ENCODE measurements at places on chromosomes 5 and 9.

DNA sequence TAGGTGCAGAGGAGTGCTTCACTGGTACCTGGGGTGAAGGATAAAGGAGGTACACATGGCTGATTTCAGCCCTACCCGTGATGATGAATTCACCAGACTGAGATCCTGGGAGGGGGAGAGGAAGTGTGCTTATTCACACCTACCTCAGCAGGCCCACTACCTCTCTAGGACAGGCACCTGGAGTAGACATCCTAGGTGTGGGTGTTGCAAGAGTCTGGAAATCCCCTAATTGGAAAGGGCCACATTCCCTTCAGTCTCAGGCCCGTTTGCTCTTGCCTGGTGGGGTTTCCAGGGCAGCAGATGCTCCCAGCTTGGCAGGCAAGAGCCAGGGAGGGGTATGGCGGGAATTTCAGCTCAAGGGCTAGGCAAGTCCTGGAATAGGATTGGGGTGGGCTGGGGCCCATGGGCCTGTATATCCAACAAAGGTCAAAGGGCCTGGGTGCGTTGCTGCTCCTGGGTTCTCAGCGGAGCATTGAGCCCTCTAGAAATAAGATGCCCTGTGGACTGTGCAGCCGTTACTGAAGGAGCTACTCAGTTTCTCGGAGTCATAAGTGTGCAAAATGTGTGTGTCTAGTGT, 5.8 kb upstream of the CCL21 start:
- no peak for DNase-seq

DNA sequence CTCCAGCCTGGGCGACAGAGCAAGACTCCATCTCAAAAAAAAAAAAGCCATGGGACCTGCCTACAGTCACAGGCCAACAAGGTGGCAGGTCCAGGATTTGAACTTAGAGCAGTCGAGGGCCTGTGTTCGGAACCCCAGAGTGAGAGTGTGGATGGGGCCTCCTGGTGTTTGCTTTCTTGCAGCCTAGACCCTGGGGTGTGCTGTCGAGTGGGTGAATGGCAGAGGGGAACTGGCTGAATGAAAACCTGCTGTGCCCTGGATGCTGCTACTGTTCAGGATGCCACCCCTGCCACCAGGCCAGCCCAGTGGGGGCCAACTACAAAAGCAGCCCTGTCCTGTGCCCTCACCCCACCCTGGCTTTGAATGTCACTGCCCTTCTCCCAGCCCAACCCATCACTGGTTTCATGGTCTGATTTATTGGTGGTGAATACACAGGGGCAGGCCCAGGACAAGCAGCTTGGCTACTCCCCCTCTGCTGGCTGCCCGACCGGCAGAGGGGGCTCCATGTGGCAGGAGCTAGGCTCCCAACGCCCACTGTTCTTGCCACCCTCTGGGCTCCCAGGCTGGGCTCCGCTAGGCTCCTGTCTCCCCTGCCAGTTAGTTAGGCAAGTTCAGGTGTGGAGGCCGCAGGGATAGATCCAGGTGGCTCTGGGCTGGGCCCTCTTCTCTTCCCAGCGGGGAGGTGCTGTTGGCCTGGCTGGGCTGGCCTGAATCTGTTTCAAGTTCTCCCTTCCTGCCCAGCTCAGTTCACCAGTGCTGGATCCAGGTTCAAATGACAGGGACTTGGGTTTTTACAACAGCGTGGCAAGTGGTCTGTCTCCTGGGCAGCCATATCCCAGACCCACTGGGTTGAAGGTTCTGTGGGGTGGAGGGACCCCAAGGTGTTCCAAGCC, 12.2 kb downstream of the FPGS start:
- DNase-seq, result no peak

- DNase-seq, result no peak
These were observed 15.2 kb upstream of the SLC36A1 start for GRCh38 chr5:151432210-151432609.

GRCh38 chr5:60494635-60495034, 205.3 kb downstream of the DEPDC1B start:
- no peak for DNase-seq

- no peak for DNase-seq
These were observed 93.0 kb upstream of the DAB2 start for GRCh38 chr5:39517800-39518199.

GRCh38 chr9:97906236-97906831, 16.0 kb downstream of the TRMO start:
- no peak for DNase-seq

DNA sequence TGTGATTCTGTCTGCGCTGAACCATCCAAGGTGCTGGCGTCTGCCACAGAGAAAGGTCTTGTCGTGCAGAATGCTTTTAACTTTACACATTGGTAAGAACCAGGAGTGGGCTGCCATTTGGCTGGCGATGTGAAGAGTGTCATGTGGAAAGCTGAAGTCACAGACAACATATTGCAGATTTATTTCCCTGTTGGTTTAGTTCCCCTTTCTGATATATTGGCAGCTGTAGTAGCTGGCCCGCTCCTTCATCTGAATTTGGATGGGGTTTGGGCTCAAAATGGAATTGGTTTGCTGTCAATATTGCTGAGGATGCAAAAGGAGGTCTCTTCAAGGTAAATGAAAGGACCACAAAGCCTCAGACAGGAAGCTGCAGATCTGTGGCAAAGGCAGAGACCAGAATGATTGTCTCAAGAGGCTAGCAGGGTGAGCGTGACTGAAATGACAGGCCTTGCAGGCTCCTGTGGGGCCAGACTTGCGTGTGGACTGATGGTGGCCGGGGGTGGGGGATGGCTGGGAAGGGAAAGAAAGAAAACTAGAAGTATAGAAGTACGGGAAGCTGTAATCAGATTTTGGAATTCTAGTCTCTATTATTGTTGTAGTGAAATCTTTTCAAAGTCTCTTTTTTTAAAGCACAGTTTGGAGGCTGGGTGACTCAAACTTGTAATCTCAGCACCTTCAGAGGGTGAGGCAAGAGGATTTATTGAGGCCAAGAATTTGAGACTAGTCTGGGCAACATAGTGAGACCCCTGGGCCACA, 25.1 kb upstream of the CD180 start:
- peak; percentile 24 for DNase-seq

- DNase-seq, result no peak
These were observed 178.8 kb downstream of the TRIO start for GRCh38 chr5:14321936-14322335.

- no peak for DNase-seq
These were observed 303.4 kb upstream of the ATP10B start for GRCh38 chr5:161155451-161155850.

DNA sequence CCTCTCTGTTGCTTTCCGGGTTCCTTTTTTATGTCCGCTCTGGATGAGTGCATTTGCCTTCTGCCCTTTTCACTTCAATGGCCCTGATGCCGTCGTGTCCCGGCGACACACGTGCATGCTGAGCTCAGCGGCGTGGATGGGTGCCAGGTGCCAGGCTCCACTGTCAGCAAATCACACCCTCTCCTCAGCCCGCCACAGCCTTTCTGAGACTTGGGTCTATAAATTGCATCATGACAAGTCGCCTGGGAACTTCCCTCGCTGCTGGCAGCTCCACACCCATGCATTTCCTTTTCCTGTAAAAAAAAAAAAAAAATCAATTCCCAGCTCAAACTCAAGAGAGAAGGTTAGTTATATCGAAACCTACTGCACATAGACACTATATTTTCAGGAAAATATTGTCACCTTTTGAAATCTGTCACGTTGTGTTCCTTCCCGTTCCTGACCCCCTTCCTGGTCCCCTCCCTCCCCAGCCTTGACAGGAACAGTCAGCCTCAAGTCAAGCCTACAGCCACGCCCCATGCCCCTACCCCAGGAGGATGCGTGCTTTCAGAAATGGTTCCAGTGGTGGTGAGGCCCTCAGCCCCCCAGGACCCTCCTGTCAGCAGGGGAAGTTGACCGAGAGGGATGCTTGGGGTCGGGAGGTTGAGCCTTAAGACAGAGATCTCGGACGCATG, 110.3 kb upstream of the PTCH1 start:
- no peak for DNase-seq

- no peak for DNase-seq
These were observed 72.7 kb upstream of the NEURL1B start for GRCh38 chr5:172568308-172568910.

DNA sequence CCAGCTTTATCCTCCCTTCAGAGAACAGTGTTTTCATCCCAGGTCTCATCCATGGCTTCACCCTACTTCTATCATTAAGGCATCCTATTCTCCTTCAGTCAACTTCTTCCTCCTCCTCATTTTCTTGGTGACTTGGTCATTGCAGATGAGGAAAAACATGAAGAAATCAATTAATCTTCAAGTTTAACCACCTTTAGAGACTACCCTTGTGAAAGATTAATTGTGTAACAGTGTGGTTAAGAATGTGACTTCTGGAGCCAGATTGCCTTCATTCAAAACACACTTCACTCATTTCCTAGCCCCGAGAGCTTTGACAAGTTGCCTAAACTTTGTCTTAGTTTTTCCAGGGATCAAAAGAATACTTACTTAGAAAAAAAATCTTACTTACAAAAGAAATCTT, 110.0 kb downstream of the STK32A start:
- DNase-seq, result no peak

GRCh38 chr5:168609806-168610482, 30.8 kb upstream of the PANK3 start:
- no peak for DNase-seq

DNA sequence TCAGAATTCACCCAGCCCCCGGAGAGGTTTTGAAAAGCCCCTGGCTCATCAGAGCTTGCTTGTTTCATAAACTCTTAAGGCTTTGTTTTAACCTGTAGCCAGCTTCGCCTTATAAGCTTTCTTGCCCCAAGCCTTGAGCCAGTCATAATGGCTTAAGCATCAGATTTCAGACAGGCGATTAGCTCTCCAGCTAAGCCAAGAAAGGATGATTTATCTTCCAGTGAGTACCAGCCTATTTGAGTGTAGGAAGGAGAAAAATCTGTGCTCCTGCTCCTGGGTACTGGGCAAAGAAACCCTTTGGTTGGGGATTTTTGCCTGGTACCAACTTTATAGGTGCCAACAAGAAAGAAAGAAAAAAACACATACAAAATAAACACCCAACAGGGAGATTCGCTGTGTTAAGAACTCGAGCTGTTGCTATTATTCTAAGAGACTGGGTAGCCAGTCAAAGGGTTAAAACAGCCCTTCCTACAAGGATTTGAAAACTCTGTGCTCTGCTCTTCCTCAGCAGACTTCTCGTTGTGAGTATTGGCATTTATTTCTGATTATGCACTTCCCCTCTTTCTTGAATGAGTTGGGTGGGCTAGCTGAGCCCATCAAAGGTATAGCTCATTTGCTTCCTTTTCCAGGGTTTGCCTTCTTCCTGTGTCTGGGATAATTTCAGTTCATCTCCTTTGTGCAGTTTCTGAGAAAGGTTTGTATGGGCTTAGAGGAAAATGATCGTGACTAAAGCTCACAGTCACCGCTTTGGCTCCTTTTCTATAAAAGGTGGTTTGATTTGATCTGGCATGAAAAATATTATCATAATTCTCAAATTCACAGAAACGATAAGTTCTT, 157.2 kb upstream of the DMRT1 start:
- no peak for DNase-seq

DNA sequence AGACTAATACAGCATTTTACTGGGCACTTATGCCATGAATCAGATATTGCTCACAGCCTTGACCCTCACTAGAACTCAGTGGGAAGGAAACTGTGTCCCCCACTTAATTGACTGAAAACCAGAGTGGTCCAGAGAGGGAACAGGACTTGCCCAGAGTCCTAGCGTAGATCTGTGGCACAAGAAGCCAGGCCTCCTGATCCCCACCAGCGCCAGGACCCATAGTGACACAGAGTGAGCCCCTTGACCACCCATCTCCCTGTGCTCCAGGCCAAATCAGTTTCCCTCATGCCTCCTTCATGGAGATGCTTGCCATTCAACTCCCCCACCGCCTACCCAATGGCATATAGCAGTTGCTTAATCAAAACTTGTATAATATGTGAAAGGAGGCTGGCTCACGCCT, 8.3 kb downstream of the KIF12 start:
- DNase-seq, result no peak

All from SK-N-DZ (cell line).